T-helper 1 cell treated with Interleukin-12 subunit alpha and Interleukin-12 subunit beta and Interleukin-4 antibody, amounts not matched to agents 30 ng/mL and 1 ng/mL, for 36 hours (primary cell): ENCODE measurements at places on chromosomes 5 and 9. TPM values are rescaled to one million over a fixed set of nuclear protein-coding genes. Genes with fewer than 3 reads are reported as not detected.

Gene LVRN
- total RNA-seq = 0.07 TPM in 1 of 2 replicates, not detected in the other

Gene SPACA9
- 1.1 and 1.5 TPM in 2 replicates for total RNA-seq

Gene GDF9
- total RNA-seq = 0.22 and 0.37 TPM in 2 replicates

Gene CCDC187
- not detected in 2 replicates for total RNA-seq

Gene SPINK5
- not detected in 2 replicates for total RNA-seq

Gene PCDHGB6
- 0.22 and 0.37 TPM in 2 replicates for total RNA-seq

Gene SV2C
- total RNA-seq = 0.07 and 0.17 TPM in 2 replicates

Gene ACOT12
- total RNA-seq = not detected in 2 replicates

Gene QRFP
- not detected in 2 replicates for total RNA-seq

Gene TMEM203
- 29.4 and 30.7 TPM in 2 replicates for total RNA-seq

Gene TLX3
- not detected in 2 replicates for total RNA-seq

Gene GPX3
- total RNA-seq = not detected in 2 replicates

Gene SLC23A1
- 4.0 and 5.9 TPM in 2 replicates for total RNA-seq

Gene RNF208
- 4.3 and 5.0 TPM in 2 replicates for total RNA-seq

Gene SLC12A7
- 76.7 and 76.9 TPM in 2 replicates for total RNA-seq

Gene GRIA1
- total RNA-seq = not detected in 2 replicates

Gene RNF183
- 0.34 TPM in 1 of 2 replicates, not detected in the other for total RNA-seq

Gene INSYN2B
- not detected in 2 replicates for total RNA-seq

Gene NTRK2
- 1.4 and 1.5 TPM in 2 replicates for total RNA-seq

Gene FOXD4L6
- total RNA-seq = 0.15 TPM in 1 of 2 replicates, not detected in the other

Gene ASPN
- total RNA-seq = not detected in 2 replicates

Gene CNTNAP3
- total RNA-seq = not detected in 2 replicates

Gene TMEM215
- total RNA-seq = not detected in 2 replicates

Gene NFIB
- total RNA-seq = 0.05 TPM in 1 of 2 replicates, not detected in the other

Gene AQP7
- total RNA-seq = 0.27 and 0.54 TPM in 2 replicates

Gene PCDHGA12
- total RNA-seq = 0.12 and 0.20 TPM in 2 replicates

Gene OR1L6
- total RNA-seq = not detected in 2 replicates

Gene DDX4
- 0.83 and 1.3 TPM in 2 replicates for total RNA-seq

Gene FGF10
- total RNA-seq = not detected in 2 replicates

Gene LTC4S
- 1.7 and 2.4 TPM in 2 replicates for total RNA-seq

Gene SMIM33
- total RNA-seq = 0.54 and 0.68 TPM in 2 replicates

Gene KIF27
- total RNA-seq = 2.1 and 4.0 TPM in 2 replicates

Gene OTULINL
- 23.9 and 26.6 TPM in 2 replicates for total RNA-seq

Gene C5orf58
- not detected in 2 replicates for total RNA-seq

Gene ROR2
- total RNA-seq = 6.6 and 7.4 TPM in 2 replicates

Gene SPATA31D4
- not detected in 2 replicates for total RNA-seq

Gene STPG3
- total RNA-seq = 0.27 TPM in 1 of 2 replicates, not detected in the other

Gene PTPN3
- total RNA-seq = 2.1 and 2.8 TPM in 2 replicates

Gene UNC13B
- 0.20 and 0.47 TPM in 2 replicates for total RNA-seq

Gene BSPRY
- total RNA-seq = 10.9 and 11.4 TPM in 2 replicates

Gene PCDHA6
- total RNA-seq = not detected in 2 replicates

Gene NTNG2
- 10.1 and 12.2 TPM in 2 replicates for total RNA-seq

Gene EPB41L4B
- 0.56 and 0.61 TPM in 2 replicates for total RNA-seq

Gene ADRB2
- 0.81 and 0.90 TPM in 2 replicates for total RNA-seq

Gene CAMSAP1
- total RNA-seq = 22.9 and 25.2 TPM in 2 replicates

Gene SLC46A2
- total RNA-seq = not detected in 2 replicates

Gene ANKHD1
- total RNA-seq = 140 and 165 TPM in 2 replicates

Gene PRRX2
- 1.5 and 1.6 TPM in 2 replicates for total RNA-seq
